ENCODE measurements at places on chromosomes 7 and 10.

DNA sequence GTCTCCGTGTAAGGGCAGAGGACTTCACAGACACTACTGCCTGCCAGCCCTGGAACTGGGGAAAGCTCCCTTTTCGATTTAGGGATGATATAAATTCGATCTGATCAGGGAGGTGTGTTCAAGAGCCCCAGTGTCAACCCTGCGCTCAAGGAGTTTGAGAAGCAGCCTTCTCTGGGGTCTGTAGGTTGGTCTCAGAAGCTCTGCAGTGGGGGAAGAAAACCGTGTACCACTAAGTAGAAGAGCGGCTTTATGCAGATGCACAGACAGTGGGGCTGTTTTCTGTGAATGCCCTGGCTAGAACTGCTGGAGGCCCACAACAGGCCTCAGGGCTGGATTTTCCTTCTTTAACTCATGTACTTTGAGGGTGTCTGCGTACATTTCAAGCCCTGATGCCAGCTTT, 6.3 kb upstream of the TBX20 start:
- DNase-seq: no peak

DNA sequence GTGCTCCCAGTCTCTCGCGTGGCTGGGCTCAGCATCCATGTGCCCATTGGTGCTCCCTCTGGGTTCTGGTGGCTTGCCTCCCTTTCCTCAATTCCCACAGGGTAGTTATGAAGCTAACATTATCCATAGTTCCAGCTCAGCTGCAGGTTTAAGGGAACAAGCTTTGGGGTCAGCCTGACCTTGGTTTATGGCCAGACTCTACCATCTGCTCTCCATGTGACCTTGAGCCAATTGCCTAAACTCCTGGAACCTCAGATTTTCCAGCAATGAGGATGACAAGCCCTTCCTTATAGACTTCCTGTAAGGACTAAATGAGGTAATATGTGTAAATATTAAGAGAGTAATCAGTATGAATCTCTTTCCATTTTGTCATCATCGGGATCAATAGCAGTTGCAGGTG, 10.1 kb upstream of the SLC29A3 start:
- no peak for DNase-seq

DNA sequence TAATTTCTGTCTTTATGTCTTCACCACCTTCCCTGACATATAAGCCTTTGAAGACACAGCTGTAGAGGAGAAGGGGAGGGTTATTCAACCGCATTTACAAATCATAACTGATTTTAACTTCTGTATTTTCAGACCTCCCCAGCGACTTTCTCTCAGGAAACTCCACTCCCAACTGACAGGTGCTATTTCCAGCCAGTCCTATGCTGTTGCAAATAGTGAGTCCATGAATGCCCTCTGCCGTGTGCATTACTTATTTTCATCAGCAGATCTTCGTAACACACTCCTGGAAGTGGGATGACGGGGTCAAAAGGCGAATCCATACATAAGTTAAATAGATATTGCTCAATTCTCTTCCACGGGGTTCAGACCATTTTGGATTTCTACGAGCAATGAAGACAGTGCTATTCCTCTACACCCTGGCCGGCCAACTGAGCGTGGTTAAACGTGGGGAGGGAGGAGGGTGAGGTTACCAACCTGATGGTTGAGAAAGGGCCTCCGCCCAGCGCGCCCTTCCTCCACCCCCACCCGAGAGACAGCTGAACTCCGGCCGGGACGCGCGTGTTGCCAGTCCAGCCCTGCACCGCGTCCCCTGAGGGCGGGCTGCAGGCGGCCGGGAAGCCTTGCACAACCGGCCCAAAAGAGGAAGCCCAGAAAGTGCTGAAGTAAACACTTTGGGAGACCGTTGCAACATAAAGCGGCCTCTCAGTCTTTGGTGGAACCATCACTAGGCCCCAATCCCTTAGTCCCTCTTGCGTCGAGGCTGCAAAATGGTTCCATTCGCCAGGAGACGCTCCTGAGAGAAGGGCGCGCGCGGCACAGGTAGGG, at the start of gene APBB1IP:
Gene APBB1IP, plus strand, starts transcription at position 705 of the 825 bp plus-strand sequence. CDS start 53,986 bp downstream, outside the sequence.
- no peak for DNase-seq

GRCh38 chr10:6748981-6749635, 169.0 kb upstream of the PRKCQ start:
- DNase-seq: no peak

DNA sequence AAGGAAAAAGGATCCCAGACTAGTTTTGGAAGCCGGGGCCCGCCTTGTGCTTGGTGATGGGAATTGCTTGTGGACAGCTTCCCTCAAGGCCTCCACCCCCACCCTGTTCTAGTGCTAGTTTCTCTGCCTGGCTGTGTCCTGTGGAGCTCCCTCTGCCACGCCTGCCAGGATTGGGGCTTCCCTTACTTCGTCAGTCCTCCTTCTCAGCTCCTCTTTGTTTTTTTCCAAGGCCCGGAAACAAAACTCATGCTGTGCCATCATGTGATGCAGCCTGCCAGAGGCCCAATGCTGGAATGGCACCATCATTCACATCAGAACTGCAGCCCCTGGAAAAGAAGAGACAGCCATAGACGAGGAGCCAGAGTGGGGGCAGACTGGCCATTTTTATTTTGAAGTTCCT, 11.2 kb downstream of the YKT6 start:
- DNase-seq: no peak

DNA sequence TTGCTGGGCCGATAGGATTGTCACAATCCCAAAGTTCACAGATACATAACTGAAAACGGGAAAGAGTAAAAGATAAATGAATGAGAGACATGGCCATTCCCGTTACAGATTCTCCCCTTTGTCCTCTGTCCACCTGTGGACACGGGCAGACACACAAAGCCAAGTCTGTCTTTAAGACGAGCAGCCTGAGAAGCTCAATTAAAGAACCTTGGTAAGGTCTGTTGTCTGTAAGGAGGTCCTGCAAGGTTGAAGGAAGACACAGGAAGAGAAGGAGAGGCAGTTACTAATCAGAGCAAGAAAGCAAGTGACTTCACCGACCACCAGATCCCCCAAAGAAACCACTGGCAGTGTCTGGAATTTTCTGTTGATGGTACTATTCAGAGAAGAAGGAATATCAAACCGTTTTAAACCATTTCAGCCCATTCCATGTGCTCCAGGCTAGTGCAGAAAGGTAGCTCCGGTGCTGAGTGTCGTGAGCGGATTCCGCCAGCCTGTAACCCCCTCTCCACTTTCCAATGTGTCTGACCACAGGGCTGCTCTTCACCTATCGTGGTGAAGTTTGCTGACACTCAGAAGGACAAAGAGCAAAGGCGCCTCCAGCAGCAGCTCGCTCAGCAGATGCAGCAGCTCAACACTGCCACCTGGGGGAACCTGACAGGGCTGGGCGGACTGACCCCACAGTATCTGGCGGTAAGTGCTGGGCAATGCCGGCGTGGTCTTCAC, 252.6 kb downstream of the CELF2 start:
- peak; percentile 61 for DNase-seq

DNA sequence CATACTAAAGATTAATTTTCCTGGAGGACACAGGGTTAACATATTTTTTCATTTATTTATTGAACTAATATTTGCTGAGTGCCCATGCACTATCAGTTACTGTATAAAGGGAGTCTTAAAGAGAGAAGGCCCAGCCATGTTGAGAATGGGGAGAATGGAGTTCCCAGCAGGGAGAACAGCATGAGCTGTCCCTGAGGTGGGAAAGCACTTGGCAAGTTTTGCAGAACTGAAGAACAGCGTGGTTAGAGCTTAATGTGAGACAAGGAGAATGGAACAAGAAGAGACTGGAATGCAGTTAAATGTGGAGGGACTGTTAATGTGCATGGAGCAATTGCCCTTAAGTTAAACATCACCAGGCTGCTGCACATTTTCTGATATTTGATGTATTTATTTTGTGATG, 435.4 kb downstream of the SUGCT start:
- no peak for DNase-seq

DNA sequence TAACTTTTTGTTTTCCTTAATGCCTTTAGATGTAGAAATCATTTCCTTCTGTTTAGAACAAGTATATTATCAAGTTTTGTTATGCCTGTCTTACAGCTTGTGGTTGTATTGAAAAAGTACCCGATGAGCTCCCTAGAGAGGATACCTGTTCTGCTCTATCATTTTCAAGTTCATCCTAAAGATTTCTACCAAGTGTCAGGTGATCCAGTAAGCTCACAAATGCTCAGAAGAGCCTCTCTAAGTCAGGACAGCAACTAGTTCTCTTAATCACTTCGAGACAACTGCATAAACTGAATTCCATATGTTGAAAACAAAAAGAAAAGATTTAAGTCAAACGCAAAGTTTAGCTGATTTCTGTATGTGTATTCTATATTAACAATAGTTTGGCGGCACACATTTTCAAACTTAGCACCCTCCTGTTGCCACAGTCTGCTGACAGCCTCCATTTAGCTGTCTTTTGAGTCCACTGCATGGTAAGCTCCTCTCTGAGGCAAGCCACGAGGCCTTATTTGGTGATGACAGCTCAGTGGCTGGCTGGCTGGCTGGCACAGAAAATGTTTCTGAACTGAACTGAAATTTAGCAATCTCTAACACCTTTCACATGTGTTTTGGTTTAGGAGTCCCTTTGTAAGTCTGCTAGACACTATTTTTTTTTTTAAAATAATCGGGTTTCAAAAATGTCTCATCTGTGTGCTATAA, 59.4 kb downstream of the SEMA3C start:
- no peak for DNase-seq

DNA sequence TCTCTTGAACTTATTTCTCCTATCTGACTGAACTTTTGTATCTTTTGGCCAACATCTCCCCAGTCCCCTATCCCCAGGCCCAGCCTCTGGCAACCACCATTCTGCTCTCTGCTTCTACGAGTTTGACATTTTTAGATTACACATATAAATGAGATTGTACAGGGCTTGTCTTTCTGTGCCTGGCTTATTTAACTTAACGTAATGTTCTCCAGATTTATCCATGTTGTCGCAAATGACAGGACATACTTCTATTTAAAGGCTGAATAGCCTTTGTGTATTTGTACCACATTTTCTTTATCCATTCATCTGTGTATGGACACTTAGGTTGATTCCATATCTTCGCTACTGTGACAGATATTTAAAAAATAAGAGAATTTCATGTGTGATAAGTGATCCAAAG, 98.6 kb downstream of the LSMEM1 start:
- DNase-seq: no peak

GRCh38 chr10:95474228-95475002, 86.8 kb downstream of the SORBS1 start:
- DNase-seq: no peak

DNA sequence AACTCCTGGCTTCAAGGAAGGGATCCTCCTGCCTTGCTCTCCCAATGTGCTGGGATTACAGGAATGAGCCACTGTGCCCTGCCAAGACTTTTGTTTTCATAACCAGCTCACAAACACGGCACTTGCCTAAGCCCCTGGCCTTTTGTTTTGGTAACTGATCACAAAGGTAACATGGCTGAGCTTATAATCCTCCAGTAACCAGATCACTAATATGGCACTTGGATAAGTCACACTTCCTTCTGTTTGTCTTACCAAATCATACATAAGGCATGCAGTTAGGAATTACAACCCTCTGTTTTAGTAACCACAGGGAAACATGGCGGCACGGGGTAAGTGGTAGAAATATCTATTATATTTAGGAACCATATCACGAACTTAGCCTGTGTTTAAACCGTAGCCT, 577.1 kb downstream of the CALN1 start:
- no peak for DNase-seq

- no peak for DNase-seq
These were observed 3.0 kb downstream of the IRF5 start for GRCh38 chr7:128940494-128941322.

DNA sequence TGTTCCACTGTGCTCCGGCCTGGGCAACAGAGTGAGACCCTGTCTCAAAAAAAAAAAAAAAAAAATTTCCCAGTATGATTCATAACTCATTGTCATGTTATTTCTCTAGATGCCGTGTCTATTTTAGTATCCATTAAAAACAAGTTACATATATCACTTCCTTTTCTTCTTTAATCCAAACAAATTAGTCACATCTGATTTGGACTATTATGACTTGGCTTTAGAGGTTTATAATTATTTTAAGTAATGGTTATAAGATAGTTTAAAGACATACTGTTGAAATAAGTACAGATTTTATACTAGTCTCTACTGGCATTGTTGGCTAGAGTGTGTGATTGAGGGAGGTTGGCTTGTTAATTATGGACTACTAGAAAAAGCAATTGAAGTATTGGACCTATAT, 53.3 kb downstream of the ZMYND11 start:
- DNase-seq: no peak

Data from stimulated activated CD8-positive, alpha-beta memory T cell treated with anti-CD3 and anti-CD28 coated beads, Interleukin-4, amount 100 ng/mL, for 4 hours (primary cell).